ENCODE measurements at places on chromosomes 4 and X.

GRCh38 chr4:83890231-83890630 lies 354.3 kb downstream of the GPAT3 start:
- DNase-seq = peak; percentile 9

DNA sequence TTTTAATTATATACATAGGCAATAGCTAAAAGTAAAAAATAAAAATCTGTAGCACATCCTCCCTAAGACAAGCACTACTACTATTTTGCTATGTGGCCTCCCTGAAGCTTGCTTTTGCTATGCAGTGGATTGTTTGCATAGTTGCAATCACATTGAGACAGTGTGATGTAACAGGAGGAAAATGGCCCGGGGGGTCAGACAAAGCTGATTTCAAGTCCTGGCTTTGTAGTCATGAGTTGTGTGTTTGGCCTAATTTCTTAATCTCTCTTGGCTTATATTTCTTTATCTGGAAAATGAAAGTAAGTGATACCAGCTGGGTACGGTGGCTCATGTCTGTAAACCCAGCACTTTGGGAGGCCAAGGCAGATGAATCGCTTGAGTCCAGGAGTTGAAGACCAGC lies 166.6 kb downstream of the LHFPL1 start:
- no peak for DNase-seq

- no peak for DNase-seq
Observed at GRCh38 chr4:10017037-10017893, 4.0 kb downstream of the SLC2A9 start.

DNA sequence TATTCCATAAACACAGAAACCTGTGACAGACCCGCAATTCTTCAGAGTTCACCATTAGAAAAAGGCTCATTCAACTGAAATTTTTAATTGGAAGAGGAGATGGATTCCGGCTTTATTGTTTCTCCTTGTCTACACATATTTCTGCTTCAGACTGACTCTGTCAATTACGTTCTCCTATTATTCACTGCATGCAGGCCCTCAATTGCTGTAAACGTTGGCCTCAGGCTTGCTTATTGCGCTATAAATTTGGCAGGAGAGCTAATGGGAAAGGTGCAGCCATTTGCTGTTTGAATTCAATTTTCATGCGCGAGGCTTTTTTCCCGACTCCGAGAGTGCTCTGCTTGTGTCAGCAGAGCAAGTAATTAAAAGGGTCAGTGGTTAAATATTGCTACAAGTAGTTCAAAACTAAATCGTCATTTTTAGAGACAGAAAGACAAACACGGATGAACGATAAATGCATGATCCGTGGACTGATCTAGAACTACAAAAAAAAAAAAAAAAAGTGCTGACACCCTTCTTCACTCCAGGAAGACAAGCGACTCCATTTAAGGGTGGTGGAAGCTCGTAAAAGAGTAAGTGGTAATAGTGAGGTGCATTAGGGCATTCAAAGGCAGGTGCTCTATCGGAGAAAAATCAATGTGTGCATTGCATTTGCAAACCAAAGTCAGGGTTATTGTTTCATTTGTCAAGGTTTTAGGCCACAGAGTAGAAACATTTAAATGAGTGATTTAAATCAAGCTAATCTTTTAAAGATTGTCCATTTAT lies 841.6 kb upstream of the FRG1 start:
- DNase-seq = no peak

GRCh38 chr4:77126809-77127208 lies 30.2 kb upstream of the CCNG2 start:
- no peak for DNase-seq

- DNase-seq = no peak
Observed at GRCh38 chr4:88275516-88275915, 8.8 kb downstream of the PPM1K start.

DNA sequence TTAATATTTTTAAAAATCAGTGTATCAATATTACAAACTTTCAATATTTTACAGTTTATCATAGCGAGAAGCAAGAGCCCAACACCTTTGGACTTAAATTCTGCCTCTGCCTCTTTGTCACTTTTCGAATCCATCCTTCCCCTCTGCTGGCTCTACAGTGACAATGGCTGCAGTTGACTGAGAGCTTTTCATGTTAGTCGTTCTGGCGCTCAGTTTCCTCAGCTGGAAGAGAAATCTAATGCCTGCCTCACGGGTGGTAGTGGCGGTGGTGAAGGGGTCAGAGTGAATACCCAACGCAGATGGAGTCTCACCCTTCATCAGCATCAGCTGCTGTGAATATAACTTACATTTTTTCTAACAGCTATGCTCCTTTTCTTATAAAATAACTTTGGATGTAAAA lies 144.8 kb downstream of the NWD2 start:
- no peak for DNase-seq

All from astrocyte of the cerebellum (primary cell).